Activated T-cell treated with anti-CD3 and anti-CD28 coated beads, Interleukin-2, amount 50 U/mL, for 1 hour (primary cell): ENCODE measurements at places on chromosomes 11 and 22.

DNA sequence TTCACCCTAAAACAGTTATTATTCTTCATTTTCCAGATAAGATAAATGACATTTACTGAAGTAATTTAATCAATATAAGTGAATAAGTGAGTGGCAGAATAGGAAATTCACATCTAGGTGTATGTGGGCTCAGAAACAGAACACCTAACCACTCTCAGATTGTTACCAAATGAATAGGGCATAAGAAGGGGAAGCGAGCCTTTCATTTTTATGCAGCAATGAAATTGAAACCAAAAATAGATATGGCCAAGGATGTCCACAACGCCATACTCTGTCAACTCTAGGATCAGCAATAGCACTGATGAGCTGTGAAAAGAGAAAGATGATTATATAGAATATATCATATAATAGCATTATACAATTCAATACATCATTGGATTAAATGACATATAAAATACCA lies 398.1 kb upstream of the API5 start:
- no peak for DNase-seq

DNA sequence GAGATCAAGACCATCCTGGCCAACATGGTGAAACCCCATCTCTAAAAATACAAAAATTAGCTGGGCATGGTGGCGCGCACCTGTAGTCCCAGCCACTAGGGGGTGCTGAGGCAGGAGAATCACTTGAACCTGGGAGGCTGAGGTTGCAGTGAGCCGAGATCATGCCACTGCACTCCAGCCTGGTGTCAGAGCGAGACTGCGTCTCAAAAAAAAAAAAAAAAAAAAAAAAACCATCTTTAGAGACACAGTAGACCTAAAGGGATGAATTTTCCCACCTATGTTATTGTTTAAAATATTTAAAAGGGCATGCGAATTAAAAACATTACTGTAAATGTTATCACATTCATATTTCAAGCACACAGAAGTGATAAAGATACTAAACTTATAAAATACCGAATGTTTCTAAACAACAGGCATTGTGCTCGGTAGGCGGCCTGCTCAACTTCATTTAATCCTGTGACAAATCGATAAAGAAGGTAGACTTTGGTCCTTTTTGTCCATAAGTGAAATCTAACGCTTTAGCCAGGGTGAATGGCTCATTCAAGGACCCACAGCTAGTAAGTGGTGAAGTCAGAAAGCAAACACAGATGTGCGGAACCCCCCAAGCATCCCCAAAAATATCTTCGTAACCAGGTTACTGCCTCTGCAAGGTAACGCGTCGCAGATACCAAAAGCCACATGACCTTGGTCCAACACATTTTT lies 16.1 kb downstream of the NCAPD3 start:
- DNase-seq, result peak; percentile 70

GRCh38 chr11:78803995-78804394 lies 229.3 kb upstream of the NARS2 start:
- DNase-seq, result no peak

- DNase-seq, result no peak
Observed at GRCh38 chr22:38177926-38178604, 3.6 kb downstream of the PLA2G6 start.

GRCh38 chr11:2090172-2091111 lies 48.7 kb downstream of the IGF2 start:
- peak; percentile 12 for DNase-seq

DNA sequence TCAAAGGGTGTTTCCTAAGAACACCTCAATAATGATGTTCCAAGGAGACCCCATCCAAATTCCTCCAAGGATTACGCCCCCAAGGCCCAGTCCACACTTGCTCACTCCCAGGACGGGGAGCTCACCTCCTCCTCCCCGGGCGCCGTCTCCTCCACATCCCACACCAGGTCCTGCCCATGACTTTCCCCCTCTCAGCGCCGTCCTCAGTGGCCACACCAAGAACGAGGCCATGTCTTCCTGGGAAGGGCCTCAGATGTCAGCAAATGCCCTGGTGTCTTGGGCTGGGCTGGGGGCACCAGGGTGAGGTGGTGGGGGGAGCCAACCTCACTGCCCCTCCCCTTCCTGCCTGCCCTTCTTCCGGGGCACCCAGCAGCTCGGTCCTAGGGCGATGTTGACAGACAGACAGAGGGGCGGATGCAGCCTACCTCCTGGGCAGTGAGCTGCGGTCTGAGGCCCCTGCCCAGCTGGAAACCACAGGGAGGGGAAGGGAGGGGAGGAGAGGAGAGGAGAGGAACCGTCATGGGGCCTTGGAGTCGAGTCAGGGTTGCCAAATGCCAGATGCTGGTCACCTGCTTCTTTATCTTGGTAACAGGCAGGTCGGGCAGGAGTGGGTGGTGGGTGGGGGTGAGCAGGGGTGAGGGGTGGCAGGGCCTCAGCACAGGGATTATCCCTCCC lies at the start of the genes C11orf21 and TSPAN32:
C11orf21 (minus strand) TSS at position 288 of the 675 bp plus-strand sequence; CDS start at position 178, 110 bp downstream.
TSPAN32 (plus strand) TSS at position 383 of the 675 bp plus-strand sequence; CDS start at position 520, 137 bp downstream.
- DNase-seq, result peak; percentile 58
